ENCODE measurements at places on chromosomes 16 and 17. TPM values are rescaled to one million over a fixed set of nuclear protein-coding genes. Genes with fewer than 3 reads are reported as not detected.

TEKT5 gene
- total RNA-seq = under 0.01 TPM

TBC1D3H gene
- not detected for total RNA-seq

EVI2B gene
- total RNA-seq = 0.86 TPM

CSH2 gene
- 0.14 TPM for total RNA-seq

PTX4 gene
- total RNA-seq = 0.29 TPM

RAPGEFL1 gene
- 2.0 TPM for total RNA-seq

ZNF624 gene
- 3.1 TPM for total RNA-seq

KRTAP4-5 gene
- total RNA-seq = not detected

FBXW10B gene
- total RNA-seq = 0.66 TPM

TMEM114 gene
- total RNA-seq = not detected

ARL17A gene
- 13.1 TPM for total RNA-seq

WNT3 gene
- total RNA-seq = 1.7 TPM
